GM20000 (cell line): ENCODE measurements at places on chromosomes 1 and 21.

GRCh38 chr1:69814926-69815325, 247.2 kb downstream of the LRRC7 start:
- no peak for DNase-seq

GRCh38 chr1:162756523-162756922, 34.0 kb upstream of the HSD17B7 start:
- no peak for DNase-seq

DNA sequence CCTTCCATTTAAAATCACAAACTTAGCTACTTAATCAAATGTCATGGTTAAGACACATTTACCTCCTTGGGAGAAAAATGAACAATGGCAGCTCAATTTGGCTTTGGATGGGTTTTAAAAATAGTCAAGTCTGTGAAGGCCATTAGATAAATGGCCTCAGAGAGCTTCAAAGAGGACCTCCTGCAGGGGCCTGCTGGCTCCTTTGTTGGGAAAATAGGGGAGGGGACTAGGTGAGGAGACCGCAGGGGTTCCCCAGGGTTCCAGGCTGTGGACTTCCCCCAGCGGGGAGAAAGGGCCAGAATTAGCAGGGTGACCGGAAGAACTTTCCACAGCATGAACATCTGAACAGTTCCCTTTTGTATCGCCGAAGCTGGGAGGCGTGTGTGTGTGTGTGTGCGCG, 3.4 kb upstream of the AJAP1 start:
- no peak for DNase-seq

DNA sequence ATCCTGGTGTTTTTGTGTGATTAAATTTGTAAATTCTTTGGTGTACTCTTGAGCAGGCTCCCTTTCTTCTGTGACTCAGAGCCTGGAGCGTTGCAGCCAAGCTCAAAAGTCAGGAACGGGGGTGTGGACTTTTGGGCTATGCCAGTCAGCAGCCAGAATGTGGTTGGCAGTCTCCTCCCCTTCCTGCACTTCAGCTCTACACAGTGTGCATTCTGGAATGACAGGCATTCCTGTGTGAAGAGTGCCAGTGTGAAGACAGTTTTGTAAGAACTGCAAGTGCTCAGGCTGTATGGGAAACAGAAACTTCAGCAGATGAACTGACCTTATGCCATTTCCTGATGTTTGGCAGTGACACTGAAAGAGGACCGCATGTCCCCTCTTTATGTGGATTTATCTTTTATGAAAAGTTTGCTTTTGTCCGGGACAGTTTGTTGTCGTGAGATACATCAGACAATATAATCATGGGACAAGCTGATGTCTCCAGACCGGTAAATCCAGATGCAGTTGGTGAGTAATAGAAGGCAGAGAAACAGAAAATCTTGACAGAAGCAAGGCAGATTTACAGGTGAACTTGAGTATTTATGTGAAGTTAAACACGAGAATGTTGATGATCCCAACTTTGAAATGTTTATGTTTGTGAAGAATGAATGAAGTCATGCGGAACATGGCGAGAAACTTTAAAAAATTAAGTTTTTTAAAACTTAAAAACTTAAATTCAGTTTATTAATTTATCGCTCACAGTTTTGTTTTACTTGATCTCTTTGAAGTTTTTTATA, 67.7 kb upstream of the RCC1 start:
- DNase-seq: no peak

- DNase-seq: no peak
These were observed 170.4 kb upstream of the NR5A2 start for GRCh38 chr1:199857108-199857507.

GRCh38 chr1:59081795-59082194, 215.1 kb upstream of the FGGY start:
- DNase-seq: no peak

- no peak for DNase-seq
These were observed 22.9 kb downstream of the UMODL1 start for GRCh38 chr21:42093991-42094421.

DNA sequence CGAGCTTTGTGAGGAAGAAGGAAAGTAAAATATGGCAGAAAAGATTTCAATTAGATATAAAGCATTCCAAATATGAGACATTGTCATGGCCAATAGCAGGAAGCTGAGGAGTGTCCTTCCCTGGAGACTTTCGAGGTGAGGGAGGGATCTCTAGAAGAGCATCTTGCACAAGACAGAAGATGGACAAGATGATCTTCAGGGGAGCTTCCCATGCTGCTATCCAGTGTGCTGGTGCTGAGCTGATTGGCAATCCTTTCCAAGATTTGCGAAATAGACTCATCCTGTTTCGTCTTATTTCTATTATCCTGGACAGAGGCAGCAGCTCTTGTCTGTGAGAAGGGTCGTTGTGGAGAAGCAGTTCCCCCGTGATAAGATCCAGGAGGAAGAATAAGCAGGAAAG, 342.0 kb upstream of the CAMK1G start:
- peak; percentile 1 for DNase-seq

GRCh38 chr1:172708452-172708851, 49.5 kb downstream of the FASLG start:
- DNase-seq: no peak

- DNase-seq: no peak
These were observed 240.2 kb downstream of the USH2A start for GRCh38 chr1:216183007-216183406.

GRCh38 chr1:236868625-236869467, 73.8 kb downstream of the MTR start:
- peak; percentile 50 for DNase-seq

GRCh38 chr1:90778486-90778885, 61.4 kb upstream of the BARHL2 start:
- DNase-seq: no peak

- no peak for DNase-seq
These were observed 621.5 kb upstream of the ADGRL2 start for GRCh38 chr1:81179242-81179641.

- peak; percentile 18 for DNase-seq
These were observed 486.9 kb upstream of the USP24 start for GRCh38 chr1:55702064-55702463.

GRCh38 chr1:226618380-226618779, 69.8 kb downstream of the STUM start:
- DNase-seq: no peak

DNA sequence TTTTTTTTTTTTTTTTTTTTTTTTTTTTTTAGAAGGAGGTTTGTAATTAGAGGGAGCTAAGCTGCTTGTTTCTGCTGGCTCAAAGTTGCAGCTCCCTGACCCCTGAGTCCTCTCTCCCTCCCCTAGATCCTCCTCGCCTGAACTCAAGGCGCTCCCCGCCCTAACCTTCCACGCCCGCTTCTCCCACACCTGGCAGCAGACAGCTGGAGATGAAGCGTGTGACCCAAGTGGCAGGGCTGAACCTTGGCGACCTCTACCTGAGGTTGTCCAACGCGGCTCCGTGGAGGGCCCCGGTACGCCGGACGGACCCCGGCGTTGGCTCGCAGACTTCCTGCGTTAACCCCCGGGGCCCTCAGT, 795 bp downstream of the NGF start:
- no peak for DNase-seq

DNA sequence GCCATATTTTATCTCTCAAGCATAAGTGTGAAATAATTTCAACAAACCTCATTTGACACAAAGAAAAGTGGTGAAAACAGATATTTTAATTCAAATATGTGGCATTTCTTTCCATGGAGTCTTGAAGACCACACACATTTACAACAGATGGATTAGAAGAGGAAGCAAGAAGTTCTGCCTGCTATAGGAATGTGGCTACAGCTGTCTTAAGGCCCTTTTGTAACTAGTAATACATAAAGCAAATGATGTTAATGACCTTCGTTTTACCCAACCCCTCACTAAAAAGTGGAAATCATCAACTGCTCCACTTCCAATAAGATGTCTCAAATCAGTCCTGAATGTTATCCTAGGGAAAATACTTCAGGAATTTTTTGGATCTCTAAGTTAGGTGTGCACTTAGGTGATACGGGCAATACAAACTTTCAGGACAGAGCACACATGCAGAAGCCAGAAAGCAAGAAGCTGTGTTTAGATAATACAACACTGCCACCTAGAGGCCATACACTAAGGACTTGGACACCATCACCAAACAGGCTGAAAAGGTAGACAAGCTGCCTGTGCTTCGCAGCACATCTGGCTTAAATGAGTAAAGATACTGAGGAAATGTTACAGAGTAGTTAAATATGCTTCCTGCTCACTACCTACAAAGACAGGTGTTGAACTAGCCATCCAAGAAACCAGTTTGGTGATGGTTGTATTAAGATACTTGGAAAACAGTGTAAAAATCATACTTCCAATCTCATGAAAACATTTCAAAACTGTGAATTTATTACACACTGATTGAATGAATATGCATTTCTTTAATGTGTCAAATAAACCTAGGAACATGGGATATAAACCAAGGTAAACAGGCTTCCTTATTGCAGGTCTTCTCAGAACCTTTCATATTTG, 24.4 kb downstream of the RRAGC start:
- peak; percentile 66 for DNase-seq

DNA sequence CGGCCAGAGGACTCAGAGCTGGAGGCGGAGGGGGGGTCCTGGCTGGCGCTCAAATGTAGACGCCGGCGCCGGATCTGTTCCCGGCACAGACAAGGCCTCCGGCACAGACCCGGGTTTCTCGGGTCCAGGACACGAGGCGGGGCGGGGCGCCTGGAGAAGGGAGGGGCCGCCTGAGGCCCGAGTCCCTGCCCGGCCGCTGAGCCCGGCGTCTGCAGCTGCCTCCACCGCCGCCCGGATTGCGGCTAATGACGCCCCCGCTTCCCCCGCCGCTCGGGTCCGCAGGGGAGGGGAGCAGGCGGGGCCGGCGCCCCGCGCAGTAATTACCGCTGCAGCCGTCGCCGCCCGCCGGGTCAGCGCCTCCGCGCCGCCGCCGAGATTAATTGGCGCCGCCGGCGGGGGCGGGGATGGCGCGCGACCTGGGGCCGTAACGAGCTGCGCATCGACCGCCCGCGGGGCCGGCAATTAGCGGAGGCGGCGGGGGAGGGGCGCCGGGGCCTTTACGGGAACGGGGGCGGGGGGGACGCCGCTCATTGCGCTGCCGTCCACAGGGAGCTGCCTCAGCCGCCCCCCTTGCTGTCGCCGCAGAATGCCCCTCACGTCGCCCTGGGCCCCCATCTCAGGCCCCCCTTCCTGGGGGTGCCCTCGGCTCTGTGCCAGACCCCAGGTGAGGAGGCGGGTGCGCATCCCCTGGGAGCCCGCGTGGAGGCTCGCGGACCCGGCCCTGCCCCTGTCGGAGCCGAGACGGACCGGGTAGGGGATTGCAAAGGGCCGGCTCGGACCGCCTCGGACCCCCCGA, 17.3 kb downstream of the NOC2L start:
- DNase-seq: peak; percentile 84

GRCh38 chr1:84598846-84599741, 24.9 kb upstream of the CTBS start:
- peak; percentile 42 for DNase-seq

GRCh38 chr1:83854456-83854855, 144.5 kb downstream of the TTLL7 start:
- DNase-seq: no peak

DNA sequence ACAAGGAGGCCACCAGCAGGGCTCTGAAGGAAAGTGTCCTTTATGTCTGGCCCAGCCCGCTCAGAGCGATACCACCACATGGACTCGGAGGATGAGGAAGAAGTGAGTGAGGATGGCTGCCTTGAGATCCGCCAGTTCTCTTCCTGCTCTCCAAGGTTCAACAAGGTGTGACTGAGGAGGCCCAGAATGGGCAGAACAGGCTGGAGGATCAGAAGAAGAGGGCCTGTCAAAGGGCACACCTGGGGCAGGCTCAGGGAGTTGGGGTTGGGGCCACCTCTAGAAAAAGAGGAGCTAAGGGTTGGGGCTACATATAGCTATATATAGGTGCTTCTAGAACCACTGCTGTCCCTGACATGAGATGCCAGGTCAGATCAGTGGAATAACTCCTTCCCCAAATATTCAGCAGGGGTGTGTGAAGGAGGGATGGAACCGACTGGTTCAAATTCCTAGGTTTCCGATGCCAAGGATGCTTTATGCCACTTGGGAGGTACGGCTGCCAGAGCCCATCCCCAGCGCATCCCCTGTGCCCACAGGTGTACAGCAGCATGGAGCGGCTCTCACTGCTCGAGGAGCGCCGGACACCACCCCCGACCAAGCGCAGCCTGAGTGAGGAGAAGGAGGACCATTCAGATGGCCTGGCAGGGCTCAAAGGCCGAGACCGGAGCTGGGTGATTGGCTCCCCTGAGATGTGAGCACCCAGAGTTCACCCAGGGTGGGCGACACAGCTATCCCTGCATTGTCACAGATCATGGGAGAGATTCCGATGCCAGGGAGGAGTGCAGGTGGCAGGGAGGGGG, 102.2 kb downstream of the PIK3R3 start:
- no peak for DNase-seq

DNA sequence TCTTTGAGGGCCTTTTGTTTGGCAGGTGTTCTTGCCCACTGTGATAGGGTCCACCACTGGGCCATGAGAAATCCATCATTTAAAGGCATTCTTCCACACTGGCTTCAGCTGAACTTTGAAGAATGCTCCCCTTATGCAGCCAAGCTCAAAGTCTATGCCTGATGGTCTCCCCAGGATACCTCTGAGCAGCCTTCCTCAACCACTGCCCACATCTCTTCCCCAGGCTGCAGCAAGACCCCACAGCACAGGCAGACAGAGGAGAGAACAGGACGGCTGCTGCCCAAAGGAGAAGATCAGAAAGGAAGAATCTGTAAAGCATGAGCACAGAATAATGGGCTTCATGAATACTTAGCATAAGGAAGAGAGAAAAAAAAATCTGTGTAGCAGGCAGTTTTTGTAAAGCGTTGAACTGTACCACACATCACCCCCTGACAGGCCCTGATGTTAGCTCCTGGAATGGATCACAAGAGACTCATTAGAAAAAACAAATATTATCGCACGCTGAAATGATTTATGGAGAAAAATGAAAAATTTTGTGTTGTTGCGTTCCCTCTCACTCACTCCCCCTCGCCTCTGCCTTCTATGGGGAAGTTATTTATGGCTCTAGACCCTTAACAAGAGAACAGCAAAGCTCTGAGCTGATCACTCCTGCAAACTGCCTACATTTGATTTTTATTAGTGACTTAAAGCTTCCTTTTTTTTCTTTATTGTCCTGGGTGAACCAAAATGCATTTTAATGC, 134.1 kb downstream of the TMEM53 start:
- DNase-seq: no peak

GRCh38 chr1:210469441-210469840, 140.7 kb downstream of the HHAT start:
- no peak for DNase-seq

- DNase-seq: no peak
These were observed 99.2 kb upstream of the MROH9 start for GRCh38 chr1:170836141-170836540.

GRCh38 chr1:93552741-93553455, 105.0 kb downstream of the FNBP1L start:
- no peak for DNase-seq

DNA sequence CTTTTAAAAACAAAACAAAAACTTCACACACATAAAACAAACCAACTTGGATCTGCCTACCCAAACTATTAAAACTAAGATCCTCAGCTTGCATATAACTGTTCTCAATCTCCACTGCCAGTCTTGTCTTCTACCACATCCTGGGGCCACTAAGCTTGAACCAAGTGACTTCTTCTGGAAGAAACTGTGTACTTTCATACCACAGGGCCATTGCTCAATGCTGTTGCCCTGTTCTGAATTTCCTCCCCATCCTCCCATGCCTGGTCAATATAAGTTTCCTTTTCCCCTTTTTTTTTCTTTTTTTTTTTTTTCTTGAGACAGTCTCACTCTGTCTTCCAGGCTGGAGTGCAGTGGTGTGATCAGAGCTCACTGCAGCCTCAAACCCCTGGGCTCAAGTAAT, 109.9 kb downstream of the KIAA0319L start:
- DNase-seq: no peak

- DNase-seq: no peak
These were observed 42.9 kb downstream of the CASQ2 start for GRCh38 chr1:115725600-115725999.
